Activated naive CD4-positive, alpha-beta T cell treated with anti-CD3 and anti-CD28 coated beads, Interleukin-2, amount 10 ng/mL, durations not matched to agents 7 days and 5 days (primary cell): ENCODE measurements at places on chromosomes 3 and 15.

DNA sequence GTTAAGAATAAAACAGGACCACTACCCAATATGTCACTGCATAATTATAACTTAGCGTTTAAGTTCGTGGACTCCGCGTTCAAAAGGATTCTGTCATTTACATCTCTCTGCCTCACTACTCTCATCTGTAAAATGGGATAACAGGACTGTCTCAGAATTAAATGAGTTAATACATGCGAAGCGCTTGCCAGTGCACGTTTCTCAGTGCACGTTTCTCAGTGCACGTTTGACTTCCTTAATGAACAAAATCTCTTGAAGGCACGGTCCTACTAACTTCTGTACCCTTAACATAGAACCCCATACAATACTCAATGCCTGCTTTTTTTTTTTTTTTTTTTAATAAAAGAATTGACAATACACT lies 499 bp downstream of the RABL3 start:
- peaks cover 44% of the 10 kb centered on the region for H3K4me1 ChIP-seq
- peak overlapping the region; percentile 84 for H3K4me3 ChIP-seq
- H3K27me3 ChIP-seq: no peaks in the 10 kb centered on the region

DNA sequence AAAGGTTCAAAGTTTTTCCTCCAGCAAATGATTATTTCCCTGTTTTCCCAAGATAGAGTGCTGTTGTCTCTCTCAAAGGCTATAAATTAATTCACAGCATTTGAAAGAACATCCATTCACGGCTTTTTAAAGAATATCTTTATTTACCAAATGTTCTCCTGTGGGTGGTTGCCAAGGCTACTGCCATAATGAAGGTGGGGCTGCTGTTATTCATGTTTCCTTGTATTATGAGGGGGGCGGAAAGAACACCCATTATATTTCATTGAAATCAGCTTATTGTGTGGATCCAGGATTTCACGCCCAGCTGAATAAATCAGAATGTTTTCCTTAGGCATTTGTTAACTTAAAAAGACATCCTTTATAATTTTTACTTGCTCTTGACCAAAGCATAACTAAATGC lies 10.1 kb downstream of the SRP14 start:
- H3K27me3 ChIP-seq: no peaks in the 10 kb centered on the region
- H3K4me1 ChIP-seq: no peaks in the 10 kb centered on the region
- peaks cover 32% of the 10 kb centered on the region for H3K36me3 ChIP-seq
- no peak overlapping the region for H3K27ac ChIP-seq
- DNase-seq: no peak

GRCh38 chr3:183385698-183386613 lies 42.5 kb downstream of the MCF2L2 start:
- peak; percentile 70 for DNase-seq
- H3K36me3 ChIP-seq: no peaks in the 10 kb centered on the region
- H3K27ac ChIP-seq: no peak overlapping the region
- peaks cover 8% of the 10 kb centered on the region for H3K27me3 ChIP-seq

DNA sequence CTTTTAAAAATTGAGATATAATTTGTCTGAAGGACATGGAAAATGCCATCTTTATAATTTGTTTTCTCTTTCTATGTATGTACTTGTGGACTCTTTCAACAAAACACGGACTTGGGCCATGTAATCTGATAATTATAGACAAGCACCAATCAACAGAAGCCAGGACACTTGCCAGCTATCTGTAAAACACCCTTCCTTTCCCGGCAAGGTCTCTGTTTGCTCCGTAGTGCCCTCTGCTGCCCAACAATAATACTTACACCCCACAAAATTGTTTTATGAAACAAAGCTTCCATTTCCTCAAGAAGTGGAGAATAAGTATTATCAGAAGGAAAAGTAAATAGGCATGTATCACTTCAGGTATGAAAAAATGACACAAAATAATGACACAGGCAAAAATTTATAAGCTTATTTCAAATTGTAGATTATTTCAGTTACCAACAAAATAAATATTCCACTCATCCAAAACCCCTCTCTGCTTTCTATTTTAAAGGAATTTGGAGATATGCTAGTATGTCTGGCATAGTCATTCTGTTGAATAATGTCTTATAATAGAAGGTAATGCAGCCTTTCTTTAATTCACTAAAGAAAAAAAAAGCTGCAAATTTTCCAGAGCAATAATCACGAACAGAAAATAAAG lies 32.8 kb downstream of the MYH15 start:
- H3K27ac ChIP-seq: no peak overlapping the region
- no peak overlapping the region for H3K4me3 ChIP-seq
- H3K36me3 ChIP-seq: no peaks in the 10 kb centered on the region
- DNase-seq: peak; percentile 74
- H3K27me3 ChIP-seq: peaks cover under 1% of the 10 kb centered on the region

GRCh38 chr15:64895285-64896065 lies 16.2 kb upstream of the ANKDD1A start:
- peak; percentile 70 for DNase-seq
- peaks cover 10% of the 10 kb centered on the region for H3K36me3 ChIP-seq
- H3K27me3 ChIP-seq: no peaks in the 10 kb centered on the region
- H3K4me1 ChIP-seq: peaks cover 80% of the 10 kb centered on the region
- peak overlapping the region; percentile 100 for H3K27ac ChIP-seq

GRCh38 chr3:172062761-172063160 lies 23.4 kb downstream of the FNDC3B start:
- no peaks in the 10 kb centered on the region for H3K27me3 ChIP-seq
- H3K36me3 ChIP-seq: peaks cover under 1% of the 10 kb centered on the region
- H3K27ac ChIP-seq: no peak overlapping the region
- no peak for DNase-seq

GRCh38 chr3:46903341-46904302 lies 26.1 kb downstream of the PTH1R start:
- DNase-seq: no peak
- H3K4me3 ChIP-seq: no peak overlapping the region
- no peaks in the 10 kb centered on the region for H3K4me1 ChIP-seq
- H3K27ac ChIP-seq: no peak overlapping the region
- peaks cover 27% of the 10 kb centered on the region for H3K27me3 ChIP-seq

DNA sequence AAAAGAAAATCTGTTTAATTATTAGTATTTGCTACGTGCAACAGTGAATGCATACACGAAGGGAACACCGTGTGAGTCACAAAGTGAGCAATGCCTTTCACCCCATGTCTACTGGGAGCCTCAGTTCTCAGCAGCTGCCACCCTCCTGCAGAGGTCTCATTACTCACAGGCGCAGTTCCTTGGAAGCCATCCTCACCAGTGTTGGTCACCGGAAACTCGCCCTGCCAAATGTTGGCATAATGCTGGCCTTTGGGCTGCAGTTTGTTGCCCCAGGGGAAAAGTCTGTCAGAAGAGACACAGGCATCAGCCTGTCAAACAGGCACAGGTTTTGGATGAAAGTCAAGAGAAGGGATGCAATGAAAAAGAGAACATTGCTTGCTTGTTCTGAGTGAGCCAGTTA lies 50.1 kb downstream of the SUMF1 start:
- H3K27me3 ChIP-seq: no peaks in the 10 kb centered on the region
- DNase-seq: no peak
- H3K27ac ChIP-seq: no peak overlapping the region
- H3K4me3 ChIP-seq: no peak overlapping the region
- H3K4me1 ChIP-seq: no peaks in the 10 kb centered on the region

GRCh38 chr3:6248528-6248927 lies 612.4 kb upstream of the GRM7 start:
- H3K27me3 ChIP-seq: no peaks in the 10 kb centered on the region
- H3K4me1 ChIP-seq: no peaks in the 10 kb centered on the region
- no peak overlapping the region for H3K27ac ChIP-seq
- no peak overlapping the region for H3K4me3 ChIP-seq

DNA sequence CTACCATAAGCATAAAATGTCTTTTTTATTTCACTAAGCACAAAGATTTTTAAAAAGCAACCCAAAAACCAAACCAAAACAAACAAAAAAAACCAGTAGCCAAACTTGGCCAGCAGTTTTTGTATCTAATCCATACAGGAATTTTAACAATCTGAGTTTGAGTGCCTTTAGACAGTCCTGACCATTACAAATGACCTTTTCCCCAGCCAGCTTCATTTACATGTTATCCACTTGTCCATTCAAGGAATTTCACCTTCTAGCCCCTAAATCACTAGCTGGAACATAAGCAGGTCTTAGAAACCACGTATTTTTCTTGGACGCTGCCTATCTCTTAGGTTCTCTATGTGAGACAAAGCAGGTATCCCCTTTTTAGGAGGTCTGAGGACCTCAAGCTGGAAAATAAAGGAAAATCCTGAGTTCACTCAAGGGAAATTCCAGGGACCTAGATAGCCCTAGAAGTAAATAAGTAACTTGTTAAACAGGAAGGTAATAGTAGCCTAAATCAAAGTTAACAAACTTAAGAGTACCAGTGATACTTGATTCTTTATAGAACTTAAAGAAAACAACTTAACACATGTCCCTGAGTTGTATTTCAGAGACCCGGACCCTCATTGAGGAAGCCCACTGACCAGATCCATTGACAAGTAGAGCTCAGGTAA lies 34.2 kb downstream of the CIP2A start:
- H3K27me3 ChIP-seq: no peaks in the 10 kb centered on the region
- H3K27ac ChIP-seq: peak overlapping the region; percentile 58
- H3K36me3 ChIP-seq: peaks cover 48% of the 10 kb centered on the region
- DNase-seq: no peak

GRCh38 chr3:46934072-46934471 lies 42.5 kb downstream of the CCDC12 start:
- no peak overlapping the region for H3K4me3 ChIP-seq
- no peak for DNase-seq
- peaks cover 48% of the 10 kb centered on the region for H3K36me3 ChIP-seq
- H3K27me3 ChIP-seq: no peaks in the 10 kb centered on the region

GRCh38 chr15:88215066-88215648 lies 41.4 kb downstream of the NTRK3 start:
- no peaks in the 10 kb centered on the region for H3K4me1 ChIP-seq
- H3K36me3 ChIP-seq: no peaks in the 10 kb centered on the region
- no peak overlapping the region for H3K27ac ChIP-seq
- no peak for DNase-seq
- peaks cover 4% of the 10 kb centered on the region for H3K27me3 ChIP-seq

- H3K4me1 ChIP-seq: no peaks in the 10 kb centered on the region
- no peaks in the 10 kb centered on the region for H3K27me3 ChIP-seq
- no peak overlapping the region for H3K27ac ChIP-seq
Observed at GRCh38 chr3:176147251-176147650, 1050.0 kb downstream of the TBL1XR1 start.

DNA sequence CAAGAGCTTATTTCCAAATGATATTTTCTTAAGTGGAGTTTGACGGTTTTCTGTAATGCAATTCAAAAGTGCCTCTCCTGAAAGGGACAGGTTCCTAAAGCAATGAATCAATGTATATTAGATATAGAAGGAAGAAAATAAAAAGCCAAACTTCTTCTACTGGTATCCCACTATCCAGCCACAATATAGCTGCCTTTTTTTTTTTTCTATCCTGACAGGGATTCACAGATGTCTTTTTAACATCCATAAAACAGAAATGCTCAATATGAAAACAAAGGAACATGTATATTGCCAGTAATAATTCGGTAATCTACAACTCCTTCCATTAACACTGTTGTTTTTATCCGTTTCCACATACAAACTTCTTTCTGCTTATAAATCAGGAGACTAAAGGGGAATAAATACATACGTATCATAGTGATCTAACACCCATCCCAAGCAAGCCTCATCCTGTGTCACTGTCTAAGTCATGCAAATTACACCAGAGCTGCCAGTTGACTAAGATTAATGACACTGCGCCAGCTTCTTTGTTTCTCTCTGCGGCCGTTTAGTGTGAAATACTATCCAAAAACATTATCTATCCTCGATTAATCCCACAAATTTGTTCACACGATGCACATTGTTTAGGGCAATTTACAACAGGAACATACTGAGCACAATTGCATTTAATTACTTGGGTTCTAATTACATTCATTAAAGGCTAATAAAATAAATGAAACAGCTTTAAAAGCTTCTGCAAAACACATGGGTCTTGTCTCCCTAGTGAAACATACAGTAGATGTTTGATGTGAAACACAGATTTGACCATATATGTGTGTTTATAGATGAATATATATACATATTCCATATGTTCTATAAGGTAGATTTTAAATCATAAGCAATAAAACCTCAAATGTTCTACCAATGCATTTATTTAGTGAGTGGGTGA lies 51.9 kb upstream of the CDIN1 start:
- H3K4me1 ChIP-seq: no peaks in the 10 kb centered on the region
- H3K36me3 ChIP-seq: no peaks in the 10 kb centered on the region
